ENCODE measurements at places on chromosomes 2 and 18.

- DNase-seq = no peak
Measured at GRCh38 chr2:75560022-75560767, 544 bp downstream of the EVA1A start.

DNA sequence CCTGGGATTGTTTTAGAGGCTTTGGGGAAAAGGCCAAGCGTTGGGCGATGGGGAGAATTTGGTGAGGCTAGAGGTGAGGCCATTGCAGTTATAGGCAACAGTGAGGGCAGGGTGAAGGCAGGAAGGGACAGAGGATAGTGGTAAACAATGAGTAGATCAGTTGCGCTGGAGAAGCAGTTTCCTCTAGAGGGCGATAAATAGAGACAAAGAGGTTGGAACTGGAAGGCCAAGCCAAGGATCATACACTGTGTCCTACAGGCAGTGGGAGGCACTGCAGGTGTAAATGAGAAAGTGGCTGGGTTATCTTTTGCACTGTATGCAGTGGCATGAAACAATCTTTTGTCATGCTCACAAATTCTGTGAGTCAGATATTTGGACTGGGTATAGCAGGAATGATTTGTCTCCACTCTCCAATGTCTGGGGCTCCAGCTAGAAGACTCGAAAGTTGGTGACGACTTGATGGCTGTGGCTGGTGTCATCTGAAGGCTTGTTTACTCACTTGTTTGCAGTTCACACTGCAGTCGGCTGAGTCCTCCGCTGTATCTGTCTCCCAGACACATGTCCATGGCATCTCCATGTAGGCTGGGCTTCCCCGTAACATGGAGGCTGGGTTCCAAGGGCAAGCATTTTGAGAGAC is 82.1 kb downstream of the TNP1 start:
- DNase-seq = no peak

GRCh38 chr2:57843158-57843557 is 203.4 kb upstream of the VRK2 start:
- no peak for DNase-seq

DNA sequence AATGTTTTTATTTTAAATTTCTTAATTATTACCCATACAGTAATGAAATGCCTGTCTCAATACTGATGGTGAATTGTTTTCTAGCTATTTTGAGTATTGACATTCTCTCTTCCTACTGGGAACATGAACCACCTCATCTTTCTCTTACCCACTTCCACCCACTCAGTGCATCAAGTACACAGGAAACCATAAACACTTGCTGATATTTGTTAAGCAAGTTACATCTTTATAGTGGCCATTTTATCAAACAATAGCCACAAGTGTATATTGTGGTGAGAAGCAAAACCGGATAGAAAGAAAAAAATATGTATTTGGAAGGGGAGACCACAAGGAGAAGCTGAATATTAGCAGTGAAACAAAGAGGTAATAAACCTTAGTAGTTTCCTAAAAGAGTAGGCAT is 368.1 kb upstream of the HNRNPA3 start:
- DNase-seq = no peak

DNA sequence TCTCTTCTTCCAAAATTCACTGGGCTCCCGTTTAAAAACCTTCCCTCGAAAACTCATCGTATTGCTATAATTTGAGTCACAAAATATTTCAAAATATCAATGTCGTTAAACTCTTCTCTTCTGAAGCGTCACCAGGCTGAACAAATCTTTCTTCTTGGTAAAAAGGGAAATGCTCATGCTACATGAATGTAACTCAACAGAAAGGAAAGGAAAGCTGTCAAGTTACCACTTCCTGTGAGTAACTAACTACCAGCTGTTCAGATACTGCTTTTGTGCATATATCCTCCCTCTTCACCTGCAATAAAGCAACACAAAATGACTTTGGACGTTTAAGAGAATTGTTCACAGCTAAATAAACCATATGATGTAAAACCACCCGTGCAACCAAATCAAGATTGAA is 95.4 kb downstream of the DOCK10 start:
- DNase-seq = peak; percentile 79

DNA sequence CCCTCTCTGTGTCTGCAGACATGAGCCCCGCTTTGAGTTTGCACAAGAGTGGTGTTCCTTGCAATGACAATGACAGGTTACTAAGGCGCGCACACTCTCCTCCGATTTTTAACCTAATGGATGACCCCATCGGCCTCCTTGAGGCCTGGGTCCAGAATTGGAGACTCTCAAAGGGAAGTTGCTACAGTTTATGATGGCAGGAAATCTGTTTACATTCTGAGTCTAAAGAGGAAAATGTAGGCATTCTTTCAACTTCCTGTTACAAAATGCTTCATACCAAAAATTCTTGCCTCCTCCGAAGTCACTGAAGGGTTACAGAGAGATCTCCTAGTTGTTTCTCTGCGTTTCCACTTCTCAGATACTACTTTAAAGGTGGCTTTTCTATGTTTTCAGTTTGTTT is 225.3 kb upstream of the AGAP1 start:
- no peak for DNase-seq

- no peak for DNase-seq
Measured at GRCh38 chr2:84807063-84807485, 73.8 kb downstream of the TRABD2A start.

DNA sequence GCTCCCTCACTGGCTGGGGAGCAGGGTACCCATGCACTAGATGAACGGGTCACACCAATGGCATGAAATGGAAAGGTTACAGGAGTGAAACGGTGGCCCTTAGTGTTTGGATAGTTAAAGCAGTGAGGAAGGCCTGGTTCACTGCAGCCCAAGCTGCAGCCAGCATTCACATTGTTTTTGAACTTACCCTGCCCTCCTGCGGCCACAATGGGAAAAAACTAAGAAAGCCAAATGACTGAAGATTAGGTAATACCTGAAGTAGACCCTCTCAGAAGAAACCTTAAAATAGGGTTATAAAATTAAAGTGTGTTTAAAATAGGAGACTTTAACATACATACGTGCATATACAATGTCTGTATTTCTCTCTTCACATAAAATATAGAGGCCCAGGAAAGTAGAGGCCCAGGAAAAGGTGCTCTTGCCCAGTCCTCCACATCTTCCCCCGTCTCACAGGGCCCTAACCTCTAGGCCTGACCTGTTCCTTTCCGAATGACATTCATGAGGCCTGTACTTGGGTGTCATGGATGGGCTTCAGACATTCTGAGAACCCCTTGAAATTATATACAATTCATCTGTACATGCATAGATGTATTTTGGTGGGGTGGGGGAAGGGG is 33.3 kb downstream of the DOK1 start:
- peak; percentile 76 for DNase-seq
